ENCODE measurements at places on chromosomes 2 and 18. TPM values are rescaled to one million over a fixed set of nuclear protein-coding genes. Genes with fewer than 3 reads are reported as not detected.

Gene SALL3
- total RNA-seq, result not detected

Gene DSG3
- total RNA-seq, result under 0.01 TPM

Gene CNDP1
- 0.22 TPM for total RNA-seq

Gene ATOH8
- total RNA-seq, result 10.9 TPM

Gene NGEF
- total RNA-seq, result 0.57 TPM

Gene CABLES1
- 0.72 TPM for total RNA-seq

Gene TMEM87B
- total RNA-seq, result 77.0 TPM

Gene VPS4B
- total RNA-seq, result 45.7 TPM

Gene GCG
- total RNA-seq, result not detected

Gene TMEM37
- total RNA-seq, result 0.29 TPM

Gene SLC14A1
- total RNA-seq, result 18.2 TPM

Gene ABHD1
- not detected for total RNA-seq

Gene RAB31
- total RNA-seq, result 79.9 TPM

Gene C2orf66
- not detected for total RNA-seq

Gene CAPN14
- not detected for total RNA-seq

Gene TDRD15
- not detected for total RNA-seq

Gene TFCP2L1
- total RNA-seq, result under 0.01 TPM

Gene GPBAR1
- total RNA-seq, result 0.22 TPM

Gene VIT
- total RNA-seq, result 0.22 TPM

Gene CAPG
- 40.5 TPM for total RNA-seq

Gene FOXD4L1
- total RNA-seq, result 0.14 TPM

Gene CCDC74A
- 5.9 TPM for total RNA-seq

Gene SERPINB13
- not detected for total RNA-seq

Gene CD28
- total RNA-seq, result not detected

Gene ASXL3
- 0.14 TPM for total RNA-seq

Gene SOCS6
- total RNA-seq, result 135 TPM

Gene ARHGEF33
- 0.22 TPM for total RNA-seq

Gene SUMO1
- total RNA-seq, result 83.4 TPM

Gene SPDYA
- total RNA-seq, result 0.66 TPM

Gene C1QL2
- not detected for total RNA-seq

Gene GAL3ST2
- 0.14 TPM for total RNA-seq

Gene THADA
- total RNA-seq, result 30.9 TPM

Gene NXPH2
- total RNA-seq, result not detected

Gene ARHGAP15
- total RNA-seq, result not detected

Gene SKOR2
- not detected for total RNA-seq

Gene CFAP221
- total RNA-seq, result not detected

Gene TTC32
- 6.1 TPM for total RNA-seq

Gene CHST9
- not detected for total RNA-seq
